Breast epithelium (tissue), 4 donors: ENCODE measurements at places on chromosomes 7 and 10.

DNA sequence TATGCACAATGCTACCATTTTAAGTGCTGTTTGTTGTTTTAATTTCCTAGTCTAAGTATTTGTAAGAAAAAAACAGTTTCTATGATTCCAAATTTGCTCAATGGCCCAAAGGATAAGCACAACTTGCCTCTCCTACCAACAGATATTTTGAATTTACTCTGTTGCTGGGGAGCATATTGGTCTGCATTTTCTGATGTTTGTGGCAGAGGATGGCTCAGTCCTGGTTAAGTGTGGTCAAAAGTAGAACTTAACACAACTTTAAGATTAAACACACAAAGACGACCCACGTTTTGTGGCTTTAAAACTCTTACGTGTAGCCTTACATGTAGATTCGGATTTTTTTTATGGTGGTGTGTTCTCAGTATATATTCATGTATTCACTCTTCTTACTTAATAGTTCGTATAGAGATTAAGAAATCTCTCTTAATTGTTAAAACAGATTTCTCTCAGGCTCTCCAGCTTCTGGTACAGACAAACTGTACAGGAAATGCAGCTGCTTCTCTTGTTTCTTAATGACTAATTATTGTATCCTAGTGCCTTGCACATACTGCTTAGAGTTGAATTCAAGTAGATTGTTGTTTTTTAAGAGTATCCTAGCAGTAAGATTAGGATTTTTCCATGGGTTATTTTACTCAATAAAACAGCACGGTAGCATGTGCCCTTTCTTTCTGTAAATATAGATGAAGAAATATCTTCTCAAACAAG is 86.2 kb downstream of the GPR85 start:
- DNase-seq, result no peak

- DNase-seq, result no peak
Observed at GRCh38 chr10:86848747-86849146, 92.3 kb downstream of the BMPR1A start.

GRCh38 chr10:122525788-122526187 is 34.8 kb upstream of the DMBT1 start:
- DNase-seq, result no peak

DNA sequence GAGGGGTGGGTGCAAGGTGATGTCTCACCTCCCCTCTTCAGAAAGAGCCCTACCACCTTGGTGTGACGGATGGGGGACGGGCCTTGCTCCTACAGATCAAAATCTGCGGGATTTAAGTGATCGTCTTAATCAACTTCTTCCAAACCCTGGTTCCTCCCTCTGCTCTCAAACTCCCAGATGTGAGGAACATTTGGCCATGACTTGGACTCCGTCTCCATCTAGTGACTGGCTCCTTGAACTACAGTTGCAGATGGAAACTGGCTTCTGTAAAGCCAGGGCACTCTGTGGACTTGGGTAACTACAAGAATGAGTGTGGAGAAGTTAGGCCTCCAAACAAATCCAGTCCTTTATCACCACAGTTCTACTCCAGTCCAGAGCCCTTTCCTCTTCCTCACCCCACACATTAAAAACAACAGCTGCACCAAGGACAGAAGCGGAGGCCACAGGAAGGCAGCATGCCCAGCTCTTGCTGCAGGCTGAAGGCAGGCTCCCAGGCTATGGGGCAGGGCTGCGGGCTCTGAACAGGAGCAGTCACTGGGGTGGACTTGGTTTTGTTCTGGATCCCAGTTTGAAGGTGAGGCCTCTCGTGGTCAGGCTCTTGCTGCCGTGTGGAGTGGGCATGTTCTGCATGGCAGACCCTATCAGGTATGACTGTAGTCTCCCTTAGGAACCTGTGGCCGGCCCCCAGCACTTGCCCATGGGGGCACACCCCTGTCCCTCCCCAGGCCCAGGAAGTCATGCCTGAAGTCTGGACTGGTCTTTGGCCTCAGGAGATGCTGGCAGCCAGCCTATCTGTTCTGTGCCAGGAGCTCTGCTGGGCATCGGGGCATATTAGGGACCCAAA is 79.4 kb downstream of the VWC2 start:
- no peak for DNase-seq

DNA sequence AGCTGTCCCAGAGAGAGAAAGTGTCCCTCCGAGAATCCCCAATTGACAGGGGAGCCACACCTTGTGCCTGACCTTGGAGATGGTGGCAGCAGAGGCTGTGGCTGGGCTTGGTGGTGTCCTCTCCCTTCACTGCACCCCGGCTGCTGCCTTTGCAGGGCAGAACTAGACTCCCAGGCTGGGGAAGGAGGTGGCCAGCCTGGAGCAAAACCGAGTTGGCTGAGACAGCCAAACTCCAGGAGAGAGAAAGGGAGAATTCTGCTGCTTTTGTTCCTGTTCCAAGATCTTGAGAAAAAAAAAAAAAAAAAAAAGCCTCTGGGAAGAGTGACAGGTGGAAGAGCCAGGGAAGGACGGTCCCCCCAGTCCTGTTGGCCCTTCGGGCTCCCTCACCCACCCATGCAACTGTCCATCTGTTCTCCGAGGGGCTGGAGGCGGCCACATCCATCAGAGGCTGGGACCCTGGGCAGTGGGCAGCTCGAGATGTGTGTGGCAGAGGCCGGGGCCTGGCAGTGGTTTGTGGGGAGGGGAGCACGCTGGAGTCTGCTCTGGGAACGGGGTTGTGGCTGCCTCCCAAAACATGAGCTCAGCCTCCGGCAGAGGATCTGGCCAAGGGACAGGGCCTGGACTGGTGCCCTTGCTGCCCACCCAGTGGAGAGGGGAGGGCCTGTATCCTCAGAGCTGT is 35.5 kb downstream of the CLIP2 start:
- no peak for DNase-seq
